ENCODE measurements at places on chromosomes 1 and 21.

DNA sequence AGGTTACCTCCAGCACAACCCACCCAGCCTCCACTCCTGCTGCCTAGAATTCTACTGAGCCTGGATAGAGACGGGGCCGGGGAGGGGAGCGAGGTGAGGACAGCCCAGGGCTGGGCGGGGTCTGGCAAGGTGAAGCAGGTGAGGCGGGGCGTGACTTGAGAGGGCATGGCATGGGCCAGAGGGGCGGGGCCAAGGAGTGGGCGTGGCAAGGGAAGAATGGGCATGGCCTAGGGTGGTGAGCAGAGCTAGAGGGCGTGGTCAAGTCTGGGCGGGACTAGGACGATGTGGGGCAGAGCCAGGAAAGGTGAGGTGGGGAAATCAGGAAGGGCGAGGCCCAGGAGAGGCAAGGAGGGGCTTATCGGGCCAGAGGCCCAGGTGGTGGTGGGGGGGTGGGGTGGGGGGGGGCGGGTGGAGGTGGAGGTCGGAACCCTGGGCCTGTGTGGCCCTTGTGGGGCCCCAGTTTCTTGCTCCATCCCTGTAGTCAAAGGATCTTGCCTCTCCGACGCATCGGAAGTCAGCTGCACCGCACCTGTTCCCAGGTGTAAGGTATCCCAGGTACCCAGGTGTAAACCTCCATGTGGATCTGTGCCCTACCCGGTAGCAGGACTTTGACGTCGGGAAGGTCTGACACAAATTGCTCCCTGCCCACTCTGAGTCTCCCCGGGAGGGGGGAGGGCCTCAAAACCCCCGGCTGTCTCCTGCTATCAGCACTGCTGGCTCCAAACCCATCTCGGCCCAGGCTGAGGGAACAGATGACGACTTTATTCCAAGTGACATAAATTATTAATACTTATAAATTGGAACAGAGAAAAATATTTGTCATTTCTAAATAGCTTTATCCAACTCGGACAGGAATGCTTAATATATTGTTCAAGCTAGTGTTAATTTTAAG, 32.9 kb upstream of the UTS2 start:
- DNase-seq: peak; percentile 98

DNA sequence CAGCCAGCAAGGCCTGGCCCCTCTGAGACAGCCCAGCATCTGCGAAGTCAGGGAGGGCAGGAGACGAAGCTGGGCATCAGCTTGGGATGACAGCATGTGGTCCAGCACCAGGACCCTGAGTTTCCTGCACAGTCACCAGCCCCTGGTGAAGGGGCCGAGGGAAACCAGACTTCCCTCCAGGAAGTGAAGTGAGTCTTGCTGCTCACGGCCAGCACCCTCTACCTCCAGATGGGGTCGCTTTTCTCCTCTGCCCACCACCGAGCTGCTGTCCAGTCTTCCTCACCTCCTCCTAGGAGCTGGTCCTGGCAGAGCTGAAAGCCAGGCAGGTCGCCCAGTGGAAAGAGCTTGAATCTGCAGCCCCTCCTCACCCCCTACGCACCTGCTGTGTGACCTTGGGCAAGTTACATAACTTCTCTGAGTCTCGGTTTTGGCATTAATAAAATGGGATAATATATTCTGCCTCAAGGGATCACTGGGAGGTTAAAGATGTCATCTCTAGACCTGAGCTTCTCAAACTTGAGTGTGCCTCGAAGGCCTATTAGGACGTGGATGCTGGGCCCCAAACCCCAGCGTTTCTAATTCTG, 118.5 kb upstream of the VAMP3 start:
- peak; percentile 19 for DNase-seq

DNA sequence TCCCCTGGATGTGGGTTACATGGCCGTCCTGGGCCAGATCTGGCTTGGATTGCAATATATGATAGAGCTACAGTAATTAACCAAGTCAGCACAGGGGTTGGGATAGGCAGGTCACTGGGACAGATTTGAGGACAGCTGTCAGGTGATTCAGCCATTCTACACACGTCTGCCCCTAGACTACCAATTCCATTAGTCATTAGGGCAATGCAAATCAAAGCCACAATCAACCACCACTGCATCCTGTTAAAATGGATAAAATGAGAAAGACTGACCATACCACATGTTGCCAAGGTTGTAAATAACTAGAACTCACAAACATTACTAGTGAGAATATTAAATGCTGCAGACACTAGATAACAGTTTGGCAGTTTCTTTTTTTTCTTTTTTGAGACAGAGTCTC, 16.0 kb downstream of the C21orf58 start:
- DNase-seq: no peak

DNA sequence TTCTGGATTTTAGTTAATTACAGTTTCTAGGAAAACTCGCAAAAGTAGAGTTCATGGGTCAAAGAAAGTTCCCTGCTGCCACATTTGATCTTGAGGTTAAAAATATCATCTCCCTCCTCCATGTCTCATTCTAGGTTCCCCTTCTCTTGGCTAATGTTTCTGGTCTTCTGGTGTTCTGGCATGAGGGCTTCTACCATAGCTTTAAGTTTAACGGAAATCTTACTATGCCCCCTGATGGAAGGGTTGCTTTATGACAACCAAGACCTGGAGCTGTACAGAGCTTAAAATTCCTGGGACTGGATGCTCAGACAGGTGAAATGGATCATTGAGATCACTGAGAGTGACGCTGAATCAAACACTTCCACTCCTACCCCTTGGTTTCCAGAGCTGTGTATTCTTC, 1881.7 kb downstream of the MRPL39 start:
- DNase-seq: peak; percentile 63

GRCh38 chr1:9814619-9815018, 9.1 kb downstream of the CLSTN1 start:
- DNase-seq: no peak

DNA sequence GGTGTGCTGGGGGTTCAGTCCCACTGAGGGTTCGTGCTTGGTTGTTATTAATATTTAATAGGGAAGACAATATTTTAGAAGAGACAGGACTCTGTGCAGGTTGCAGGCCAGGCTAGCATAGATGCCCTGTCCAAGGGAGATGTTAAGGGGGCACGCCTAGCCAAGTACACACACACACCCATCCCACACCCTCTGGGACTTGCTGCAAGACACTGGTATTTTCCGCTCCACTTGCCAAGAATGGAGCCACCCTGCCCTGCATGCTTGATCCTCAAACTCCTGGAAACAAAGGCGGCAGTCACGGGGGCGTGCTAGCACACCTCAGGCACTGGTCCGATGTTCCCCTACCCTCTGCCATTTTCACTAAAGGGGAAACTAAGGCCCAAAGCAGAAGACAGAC, 99.1 kb downstream of the MRPL37 start:
- DNase-seq: no peak

DNA sequence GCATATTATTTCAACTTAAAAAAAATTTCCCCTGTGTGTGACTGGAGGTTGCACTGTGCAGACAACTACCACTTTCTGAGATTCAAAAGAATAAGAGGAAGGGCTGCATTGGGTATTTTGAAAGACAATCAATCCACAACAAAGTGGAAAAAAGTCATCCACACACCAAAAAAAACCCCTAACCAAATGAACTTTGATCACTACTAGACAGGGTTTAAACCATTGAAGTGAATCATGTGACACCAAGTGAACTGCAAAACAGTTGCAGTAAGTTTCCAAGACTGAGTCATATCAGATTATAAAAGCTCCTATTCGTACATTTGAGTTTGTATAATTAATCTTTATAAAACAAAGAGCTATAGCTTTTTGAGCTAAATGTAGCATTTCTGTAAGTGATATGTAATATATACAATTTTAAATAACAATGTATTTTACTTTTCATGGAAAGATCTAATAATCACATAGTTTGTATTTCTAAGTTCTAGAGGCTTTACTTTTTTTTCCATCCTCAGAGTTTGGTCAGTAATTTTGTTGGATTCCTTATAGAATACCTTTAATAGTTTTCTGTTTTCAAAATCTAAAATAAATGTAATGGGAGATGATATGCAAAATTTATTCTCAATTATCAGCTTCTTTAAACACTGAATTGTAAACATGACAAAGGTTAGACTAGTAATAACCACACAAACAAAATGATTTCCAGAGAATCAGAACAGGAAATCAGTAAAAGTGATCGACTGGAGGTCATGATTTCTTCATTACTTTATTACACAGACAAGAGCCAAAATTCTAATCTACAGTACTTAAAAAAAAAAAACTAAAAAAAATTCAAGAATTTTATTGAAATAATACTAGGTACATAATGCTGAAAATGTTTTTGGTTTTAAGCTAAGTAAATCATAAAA, 50.5 kb upstream of the GFI1 start:
- no peak for DNase-seq

GRCh38 chr1:169132512-169133227, 26.2 kb downstream of the ATP1B1 start:
- DNase-seq: no peak

- no peak for DNase-seq
Observed at GRCh38 chr1:5622412-5622811, 369.8 kb downstream of the NPHP4 start.

GRCh38 chr1:82991569-82991968, 1007.4 kb downstream of the TTLL7 start:
- DNase-seq: no peak

- no peak for DNase-seq
Observed at GRCh38 chr1:219489636-219490035, 123.3 kb downstream of the ZC3H11B start.

GRCh38 chr1:29343476-29343875, 107.2 kb downstream of the PTPRU start:
- no peak for DNase-seq

GRCh38 chr1:14100444-14100843, 400.5 kb downstream of the PRDM2 start:
- DNase-seq: no peak

DNA sequence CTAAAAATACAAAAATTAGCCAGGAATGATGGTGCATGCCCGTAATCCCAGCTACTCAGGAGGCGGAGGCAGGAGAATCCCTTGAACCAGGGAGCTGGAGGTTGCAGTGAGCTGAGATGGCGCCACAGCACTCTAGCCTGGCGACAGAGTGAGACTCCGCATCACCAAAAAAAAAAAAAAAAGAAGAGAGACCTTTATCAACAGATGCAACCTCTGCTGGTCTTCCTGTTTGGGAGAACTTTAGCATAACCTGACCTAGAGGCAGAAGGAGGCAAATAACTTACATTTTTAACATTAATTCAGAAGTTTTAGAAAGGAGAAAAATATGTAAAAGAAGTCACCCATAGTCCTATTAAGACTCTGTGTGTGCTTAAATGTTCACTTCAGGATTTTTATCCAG, 32.4 kb downstream of the SLAMF1 start:
- no peak for DNase-seq

DNA sequence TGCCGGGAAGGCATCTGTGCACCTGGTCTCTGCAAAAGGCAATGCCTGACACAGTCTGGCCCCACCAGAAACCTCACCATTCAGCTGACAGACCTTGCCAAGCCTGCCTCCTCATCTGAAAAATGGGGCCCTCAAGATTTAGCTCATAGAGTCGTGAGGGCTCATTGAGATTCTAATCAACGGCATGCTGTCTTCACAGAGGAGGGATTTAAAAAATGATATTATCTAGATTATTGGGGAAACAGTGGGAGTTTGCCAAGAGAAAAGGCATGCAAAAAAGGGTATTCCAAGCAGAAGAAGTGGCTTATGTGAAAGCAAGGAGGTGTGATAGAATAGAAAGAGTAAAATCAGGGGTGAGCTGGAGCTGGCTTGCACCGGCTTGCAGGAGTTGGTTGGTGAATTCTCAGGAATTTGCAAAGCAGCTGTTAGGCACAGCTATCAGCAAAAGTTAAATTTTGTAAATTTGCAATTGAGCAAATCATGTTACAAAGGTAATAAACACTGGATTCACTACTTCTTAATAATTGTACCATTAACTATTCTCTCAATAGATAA, 91.7 kb upstream of the WNT4 start:
- DNase-seq: no peak

GRCh38 chr1:233614743-233615521, 1.0 kb downstream of the KCNK1 start:
- DNase-seq: peak; percentile 37

DNA sequence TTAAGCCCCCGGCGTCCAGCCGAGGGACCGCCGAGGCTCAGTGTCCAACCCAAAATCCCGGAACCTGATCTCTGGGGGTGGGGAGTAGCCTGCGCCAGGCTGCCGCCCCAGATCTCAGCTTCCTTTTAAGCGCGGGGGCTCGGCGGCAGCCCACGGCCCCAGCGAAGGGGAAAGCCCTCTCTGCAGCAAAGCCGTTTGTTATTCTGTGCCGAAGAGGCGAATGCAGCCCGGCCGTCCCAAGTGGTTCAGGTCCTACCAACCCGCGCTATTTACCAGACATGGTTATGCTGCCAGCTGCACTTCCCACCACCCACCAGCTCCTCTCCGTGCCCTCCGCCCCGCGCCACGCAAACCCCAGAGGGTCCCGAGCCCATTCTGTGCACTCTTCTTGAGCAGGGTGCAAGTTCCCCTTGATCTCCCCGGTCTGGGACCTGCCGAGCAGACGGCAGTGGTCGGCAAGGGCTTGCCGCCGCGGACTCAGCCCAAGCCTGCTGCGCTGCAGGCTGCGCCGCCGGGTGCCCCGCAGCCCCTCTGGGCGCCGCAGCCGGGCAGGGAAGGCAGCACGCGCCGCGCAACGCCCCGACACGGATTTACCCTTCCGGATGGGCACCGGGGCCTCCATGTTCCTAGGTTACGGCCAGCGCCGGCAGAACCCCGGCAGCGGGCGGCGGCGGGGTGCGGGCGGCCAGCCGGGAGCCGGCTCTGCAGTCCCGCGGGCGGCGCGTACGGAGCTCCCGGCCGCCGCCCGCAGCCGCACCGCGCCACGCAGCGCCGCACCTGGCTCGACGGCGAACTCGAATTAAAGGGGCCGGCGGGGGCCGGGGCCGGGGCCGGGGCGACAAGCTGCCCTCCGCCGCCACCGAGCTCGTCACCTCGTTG, 738 bp upstream of the KCNA2 start:
- DNase-seq: peak; percentile 48

DNA sequence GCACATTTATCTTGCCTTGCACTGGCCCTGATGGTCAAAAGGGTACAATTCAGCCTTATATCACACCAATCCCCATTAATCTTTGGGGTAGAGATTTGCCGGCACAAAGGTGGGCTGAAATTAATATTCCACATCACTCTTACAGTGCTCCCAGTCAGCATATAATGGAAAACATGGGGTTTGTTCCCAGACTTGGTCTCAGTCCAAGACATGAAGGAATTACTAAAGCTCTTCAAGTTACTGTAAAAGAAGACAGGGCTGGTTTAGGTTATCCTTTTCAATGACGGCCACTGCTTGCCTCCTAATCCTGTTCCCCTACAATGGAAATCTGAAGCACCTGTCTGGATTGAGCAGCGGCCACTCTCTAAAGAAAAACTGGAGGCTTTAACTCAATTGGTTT, 160.7 kb downstream of the IER5 start:
- no peak for DNase-seq

- DNase-seq: peak; percentile 82
Observed at GRCh38 chr1:12276225-12276624, 46.4 kb downstream of the VPS13D start.

All from GM23338 (cell line).